ENCODE measurements at places on chromosomes 16 and 17.

DNA sequence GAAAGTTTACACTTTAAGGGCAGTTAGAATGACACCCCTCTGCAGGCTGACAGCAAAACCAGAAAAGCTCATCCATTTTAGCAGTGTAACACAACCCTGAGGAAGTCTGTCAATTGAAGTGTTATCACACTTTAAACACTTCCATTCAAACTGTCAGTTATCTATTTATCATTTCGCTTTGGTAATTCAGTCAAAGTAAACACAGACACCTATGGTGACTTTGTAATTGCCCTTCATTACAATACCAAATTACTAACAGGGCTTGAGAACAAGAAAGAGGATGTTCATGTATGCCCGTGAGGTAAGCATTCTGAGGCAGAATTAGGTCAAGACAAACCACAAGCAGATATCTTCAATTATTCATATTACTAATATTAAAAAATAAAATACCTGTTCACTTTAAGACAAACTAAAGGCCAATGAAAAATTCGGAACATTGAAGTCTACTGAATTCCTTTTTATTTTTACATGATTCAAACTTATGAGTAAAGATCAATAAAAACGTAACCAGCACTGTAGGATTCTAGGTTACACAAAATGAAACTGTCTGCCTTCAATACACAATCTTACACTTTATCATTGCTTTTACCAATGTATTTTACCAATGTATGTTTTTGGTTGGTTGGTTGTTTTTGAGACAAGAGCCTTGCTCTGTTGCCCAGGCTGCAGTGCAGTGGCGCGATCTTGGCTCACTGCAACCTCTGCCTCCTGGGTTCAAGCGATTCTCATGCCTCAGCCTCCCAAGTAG lies 57.1 kb downstream of the BRIP1 start:
- no peak for DNase-seq

DNA sequence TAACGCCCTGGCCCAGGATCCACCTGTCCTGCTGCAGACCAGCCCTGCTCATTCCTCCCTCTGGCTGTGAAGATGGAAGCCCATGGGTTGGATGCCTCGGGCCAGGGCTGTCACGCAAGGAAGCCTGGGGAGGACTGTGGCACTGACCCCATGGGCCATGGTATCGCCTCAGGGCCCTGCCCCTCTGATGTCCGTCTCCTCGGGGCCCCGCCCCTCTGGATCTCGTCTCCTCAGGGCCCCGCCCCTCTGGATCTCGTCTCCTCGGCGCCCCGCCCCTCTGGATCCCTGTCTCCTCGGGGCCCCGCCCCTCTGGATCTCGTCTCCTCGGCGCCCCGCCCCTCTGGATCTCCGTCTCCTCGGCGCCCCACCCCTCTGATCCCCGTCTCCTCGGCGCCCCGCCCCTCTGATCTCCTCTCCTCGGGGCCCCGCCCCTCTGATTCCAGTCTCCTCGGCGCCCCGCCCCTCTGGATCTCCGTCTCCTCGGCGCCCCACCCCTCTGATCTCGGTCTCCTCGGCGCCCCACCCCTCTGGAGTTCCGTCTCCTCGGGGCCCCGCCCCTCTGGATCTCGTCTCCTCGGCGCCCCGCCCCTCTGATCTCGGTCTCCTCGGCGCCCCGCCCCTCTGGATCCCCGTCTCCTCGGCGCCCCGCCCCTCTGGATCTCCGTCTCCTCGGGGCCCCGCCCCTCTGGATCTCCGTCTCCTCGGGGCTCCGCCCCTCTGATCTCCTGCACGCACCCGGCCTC lies 24.0 kb downstream of the METRNL start:
- DNase-seq = no peak

DNA sequence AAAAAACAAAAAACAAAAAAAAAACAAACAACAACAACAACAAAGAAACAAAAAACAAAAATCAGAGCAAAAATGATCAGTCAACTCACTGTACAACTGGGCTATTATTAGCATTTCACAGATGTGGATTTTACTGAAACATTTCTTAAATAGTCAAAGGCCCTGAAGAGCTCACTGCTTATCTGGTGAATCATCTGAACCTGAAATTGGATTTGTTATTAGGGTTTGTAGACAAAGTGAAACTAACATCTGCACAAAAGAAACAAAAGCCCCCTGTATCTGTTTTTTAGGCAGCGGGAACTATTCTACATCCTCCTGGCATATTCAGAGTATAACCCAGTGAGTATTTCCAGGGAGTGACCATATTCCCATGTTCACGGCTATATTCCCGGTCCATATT lies 32.6 kb upstream of the KSR1 start:
- DNase-seq = no peak

DNA sequence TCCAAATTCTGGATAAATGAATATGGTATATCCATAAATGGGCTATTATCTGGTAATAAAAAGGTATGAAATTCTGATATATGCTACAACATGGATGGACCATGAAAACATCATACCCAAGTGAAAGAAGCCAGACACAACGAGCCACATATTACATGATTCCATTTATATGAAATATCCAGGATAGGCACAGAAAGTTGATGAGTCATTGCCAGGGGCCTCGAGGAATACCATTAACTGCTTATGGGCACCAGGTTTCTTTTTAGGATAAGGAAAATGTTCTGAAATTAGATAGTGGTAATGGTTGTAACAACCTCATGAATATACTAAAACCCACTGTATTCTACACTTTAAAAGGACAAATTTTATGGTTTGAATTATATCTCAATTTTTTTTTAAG lies 123.2 kb downstream of the PITPNC1 start:
- no peak for DNase-seq

GRCh38 chr16:8585041-8585440 lies 5.3 kb downstream of the TMEM114 start:
- no peak for DNase-seq

- DNase-seq = no peak
Measured at GRCh38 chr17:76541739-76542454, 2.1 kb downstream of the PRCD start.

- DNase-seq = no peak
Measured at GRCh38 chr17:58238147-58238634, at the start of gene LPO. TSS of gene LPO (plus strand) at chr17:58238584. CDS start at chr17:58242980, 4,396 bp downstream.

GRCh38 chr16:16154281-16154951 lies 68.9 kb downstream of the ABCC6 start:
- DNase-seq = no peak

GRCh38 chr17:34553907-34554306 lies 25.5 kb upstream of the TMEM132E start:
- DNase-seq = no peak
